ENCODE measurements at places on chromosomes 7 and 10.

DNA sequence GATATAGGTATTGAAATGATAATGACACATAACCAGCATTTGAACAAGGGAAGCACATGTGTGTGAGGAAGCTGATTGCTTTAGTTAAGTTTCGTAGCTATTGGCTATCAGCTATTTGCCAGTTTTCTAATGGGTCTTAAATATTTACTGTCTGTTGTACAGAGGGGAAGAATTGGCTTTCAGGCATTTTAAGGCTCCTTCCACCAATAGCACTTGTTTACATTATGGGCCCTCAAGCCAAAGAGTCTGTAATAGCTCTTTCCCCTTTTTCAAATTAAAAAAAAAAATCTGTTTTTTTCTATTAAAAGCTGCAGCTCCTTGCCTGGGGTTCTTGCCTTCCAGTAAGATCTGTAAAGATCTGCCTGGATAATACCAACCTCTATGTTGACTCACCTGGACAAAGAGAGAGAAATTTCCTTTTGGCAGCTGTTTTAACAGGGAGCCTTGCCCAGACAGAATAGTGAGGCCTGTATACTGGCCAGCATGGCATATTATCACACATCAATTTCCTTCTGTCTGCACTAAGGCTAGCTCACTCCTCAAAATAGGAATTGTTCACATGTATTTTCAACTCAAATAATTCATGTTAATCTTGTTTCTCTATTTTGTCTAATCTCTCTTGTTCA lies 104.7 kb upstream of the LRGUK start:
- no peak for DNase-seq

DNA sequence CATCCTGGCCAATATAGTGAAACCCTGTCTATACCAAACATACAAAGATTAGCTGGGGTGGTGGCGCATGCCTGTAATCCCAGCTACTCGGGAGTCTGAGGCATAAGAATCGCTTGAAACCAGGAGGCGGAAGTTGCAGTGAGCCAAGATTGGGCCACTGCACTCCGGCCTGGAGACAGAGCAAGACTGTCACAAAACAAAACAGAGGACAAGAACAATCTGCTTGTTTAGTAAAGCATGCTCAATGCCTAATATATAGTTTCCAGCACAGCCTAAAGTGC lies 1.8 kb upstream of the SEC24C start:
- DNase-seq = no peak

- no peak for DNase-seq
Measured at GRCh38 chr10:131750171-131750895, 150.5 kb upstream of the PPP2R2D start.

- DNase-seq = no peak
Measured at GRCh38 chr7:94350734-94351133, 44.0 kb upstream of the COL1A2 start.

All from natural killer cell (primary cell).